ENCODE measurements at places on chromosomes 7 and 10. TPM values are rescaled to one million over a fixed set of nuclear protein-coding genes. Genes with fewer than 3 reads are reported as not detected.

Gene GRID1
- total RNA-seq: 8.0 TPM

Gene ETV1
- 0.52 TPM for total RNA-seq

Gene HSPA14
- 36.9 TPM for total RNA-seq

Gene GGCT
- 75.2 TPM for total RNA-seq

Gene ZPBP
- not detected for total RNA-seq

Gene MPP7
- total RNA-seq: 79.4 TPM

Gene CRPPA
- total RNA-seq: 7.9 TPM

Gene ANXA8L1
- total RNA-seq: 17.4 TPM

Gene TLX1
- 2.3 TPM for total RNA-seq

Gene HGF
- total RNA-seq: not detected

Gene MINDY4
- total RNA-seq: 2.1 TPM

Gene PLEKHS1
- not detected for total RNA-seq

DNA sequence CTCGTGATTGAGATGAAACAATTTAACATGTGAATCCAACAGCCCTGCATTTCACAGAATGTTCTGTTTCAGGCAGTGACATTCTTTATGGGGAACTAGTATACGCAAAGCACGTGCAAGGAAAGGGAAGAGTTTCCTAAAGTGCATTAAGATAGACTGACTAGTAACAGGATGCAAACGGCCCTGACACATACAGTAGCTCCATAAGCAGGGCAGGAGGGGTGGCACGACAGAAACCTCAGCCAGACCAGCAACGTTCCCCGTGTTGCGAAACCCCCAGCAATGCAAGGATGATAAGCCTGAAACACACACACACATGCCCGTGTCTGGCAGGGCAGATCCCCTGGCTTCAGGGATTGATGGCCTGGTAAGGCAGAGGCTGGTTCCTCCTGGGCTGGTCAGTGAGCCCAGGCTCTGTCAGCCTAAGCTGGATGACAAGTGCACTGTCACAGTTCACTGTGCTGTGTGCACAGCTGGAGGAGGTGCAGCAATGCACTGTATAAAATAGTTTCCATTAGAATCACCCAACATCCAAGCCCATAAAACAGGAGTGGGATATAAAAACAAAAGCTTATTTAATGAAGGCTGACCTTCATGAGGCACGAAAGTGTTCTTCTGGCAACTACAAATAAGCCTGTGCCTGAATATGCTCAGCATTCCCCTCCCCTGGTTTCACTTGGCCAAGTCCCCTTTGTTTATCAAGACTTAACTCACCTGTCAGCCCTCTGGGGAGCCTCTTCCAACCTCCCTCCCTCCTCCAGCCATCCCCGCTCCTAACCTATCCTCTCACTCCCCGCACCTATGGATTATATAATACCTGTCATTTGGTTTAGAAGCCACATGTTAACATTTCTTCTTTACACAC is 88.8 kb downstream of the GSAP start:
- H3K4me1 ChIP-seq: peaks cover 20% of the 10 kb centered on the region
- H3K4me3 ChIP-seq: no peak overlapping the region
- no peaks in the 10 kb centered on the region for H3K27me3 ChIP-seq
- peak; percentile 88 for DNase-seq

- H3K36me3 ChIP-seq: no peaks in the 10 kb centered on the region
- DNase-seq: no peak
- H3K4me1 ChIP-seq: no peaks in the 10 kb centered on the region
- H3K4me3 ChIP-seq: no peak overlapping the region
- H3K27ac ChIP-seq: no peak overlapping the region
Observed at GRCh38 chr10:71187600-71187999, 24.8 kb upstream of the UNC5B start.

GRCh38 chr10:126872768-126873167 is 32.5 kb upstream of the DOCK1 start:
- no peaks in the 10 kb centered on the region for H3K36me3 ChIP-seq
- H3K4me3 ChIP-seq: no peak overlapping the region
- H3K27ac ChIP-seq: no peak overlapping the region
- H3K27me3 ChIP-seq: no peaks in the 10 kb centered on the region
- H3K4me1 ChIP-seq: no peaks in the 10 kb centered on the region

- H3K4me1 ChIP-seq: no peaks in the 10 kb centered on the region
- no peak overlapping the region for H3K27ac ChIP-seq
- DNase-seq: peak; percentile 62
- no peaks in the 10 kb centered on the region for H3K27me3 ChIP-seq
Observed at GRCh38 chr10:97196223-97197029, 10.7 kb upstream of the SLIT1 start.

- no peak overlapping the region for H3K4me3 ChIP-seq
- H3K27me3 ChIP-seq: no peaks in the 10 kb centered on the region
- no peak for DNase-seq
- H3K36me3 ChIP-seq: no peaks in the 10 kb centered on the region
Observed at GRCh38 chr7:84704380-84704779, 482.5 kb downstream of the SEMA3D start.

- H3K36me3 ChIP-seq: peaks cover 2% of the 10 kb centered on the region
- no peak overlapping the region for H3K27ac ChIP-seq
- DNase-seq: no peak
- H3K4me3 ChIP-seq: no peak overlapping the region
- no peaks in the 10 kb centered on the region for H3K4me1 ChIP-seq
Observed at GRCh38 chr10:101789686-101790085, 6.4 kb upstream of the NPM3 start.

DNA sequence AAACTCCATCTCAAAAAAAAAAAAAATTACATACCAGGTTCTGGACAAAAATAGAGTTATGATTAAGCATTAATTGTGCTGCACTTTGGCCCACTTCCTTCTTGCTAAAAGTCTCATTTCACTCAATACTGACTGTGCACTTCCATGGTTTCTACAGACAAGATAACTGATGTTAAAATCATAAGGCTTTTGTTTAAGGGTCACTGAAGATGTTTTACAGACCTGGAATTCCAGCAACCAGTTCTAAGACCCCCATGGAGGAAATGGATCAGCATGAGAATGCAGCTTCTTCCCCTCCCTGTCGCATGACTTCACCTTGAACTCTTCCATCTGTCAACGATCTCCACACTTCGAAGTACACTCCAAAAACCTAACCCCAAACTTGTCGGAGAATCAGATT is 1191.8 kb upstream of the AUTS2 start:
- no peak overlapping the region for H3K27ac ChIP-seq
- H3K27me3 ChIP-seq: no peaks in the 10 kb centered on the region
- no peaks in the 10 kb centered on the region for H3K4me1 ChIP-seq

GRCh38 chr10:58275908-58276307 is 6.9 kb downstream of the CISD1 start:
- peaks cover 22% of the 10 kb centered on the region for H3K4me1 ChIP-seq
- H3K27me3 ChIP-seq: no peaks in the 10 kb centered on the region

DNA sequence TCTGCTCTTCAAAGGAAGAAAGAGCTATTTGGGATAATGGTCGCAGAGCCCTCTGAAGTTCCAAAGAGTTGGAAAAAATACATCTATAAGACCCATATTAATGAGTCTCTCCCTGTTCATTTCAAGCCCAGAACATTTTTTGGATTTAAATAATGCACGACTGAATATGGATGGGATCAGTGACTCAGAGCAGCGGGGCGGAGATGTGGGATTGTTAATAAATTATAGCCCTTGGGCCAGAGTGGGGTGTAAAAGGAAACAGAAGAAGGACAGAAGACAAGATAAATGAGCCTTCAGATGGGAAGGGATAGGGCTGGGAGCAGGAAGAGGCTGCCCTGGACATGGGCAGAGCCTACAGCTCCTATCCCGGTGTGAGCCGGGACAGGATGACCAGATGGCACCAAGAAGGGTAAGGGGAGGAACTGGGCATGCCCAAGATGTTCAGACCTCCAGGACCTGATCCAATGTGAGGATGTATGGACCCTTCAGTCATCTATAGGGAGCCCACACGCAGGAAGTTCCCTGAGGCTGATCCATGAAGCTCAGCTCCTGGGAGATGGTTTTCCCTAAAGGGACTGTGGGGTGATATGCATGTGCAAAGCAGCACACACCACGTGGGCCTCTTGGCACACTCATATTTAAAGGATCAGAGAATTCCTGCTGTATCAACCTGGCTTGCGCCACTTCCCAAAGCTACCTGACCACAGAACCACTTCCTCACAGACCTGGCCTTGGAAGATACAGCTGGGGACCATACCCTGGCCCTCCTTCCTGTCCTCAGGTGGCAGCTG is 96.1 kb upstream of the PLXNA4 start:
- H3K4me3 ChIP-seq: no peak overlapping the region
- no peak overlapping the region for H3K27ac ChIP-seq
- no peaks in the 10 kb centered on the region for H3K36me3 ChIP-seq
- DNase-seq: no peak
- no peaks in the 10 kb centered on the region for H3K27me3 ChIP-seq
- H3K4me1 ChIP-seq: no peaks in the 10 kb centered on the region

DNA sequence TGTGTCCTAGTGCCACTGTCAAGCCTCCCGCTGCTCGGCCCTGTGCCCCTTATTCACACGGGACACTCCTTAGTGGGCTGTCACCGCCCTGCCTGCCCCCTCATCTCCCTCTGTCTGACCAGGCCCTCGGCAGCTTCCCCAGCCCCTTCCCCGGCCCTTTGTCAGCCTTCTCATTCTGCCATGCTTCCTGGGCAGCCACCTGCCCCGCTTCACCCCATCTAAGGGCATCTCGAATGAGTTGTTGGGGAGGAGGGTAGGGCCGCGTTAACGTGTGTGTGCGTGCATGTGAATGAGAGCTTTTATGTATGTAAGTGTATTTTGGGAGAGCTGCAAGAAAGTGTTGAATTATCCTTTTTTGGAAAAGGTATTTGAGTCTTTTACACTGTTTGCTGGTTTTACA is 49.7 kb downstream of the GTF2I start:
- no peaks in the 10 kb centered on the region for H3K27me3 ChIP-seq
- no peak overlapping the region for H3K27ac ChIP-seq
- no peaks in the 10 kb centered on the region for H3K36me3 ChIP-seq
- H3K4me3 ChIP-seq: no peak overlapping the region
- DNase-seq: no peak

DNA sequence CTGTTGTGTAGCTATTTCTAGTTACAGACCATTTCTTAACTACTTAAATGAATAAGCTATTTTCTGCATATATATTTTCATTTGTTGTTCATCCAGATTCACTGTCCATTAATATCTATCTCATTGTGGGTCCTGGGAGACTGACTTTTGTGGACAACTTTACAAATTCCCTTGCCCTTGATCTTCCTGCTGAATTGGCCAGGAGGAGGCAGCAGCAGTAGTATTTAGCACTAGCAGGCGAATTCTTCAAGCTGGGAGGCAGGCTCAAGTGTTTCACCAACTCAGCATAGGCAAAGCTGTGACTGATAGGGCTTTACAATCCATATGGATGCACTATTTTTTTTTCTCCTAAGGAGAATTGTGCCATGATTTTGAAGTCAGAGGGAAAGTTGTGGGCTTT is 461.0 kb upstream of the NRG3 start:
- no peak overlapping the region for H3K4me3 ChIP-seq
- no peaks in the 10 kb centered on the region for H3K4me1 ChIP-seq
- H3K27me3 ChIP-seq: no peaks in the 10 kb centered on the region
- no peak overlapping the region for H3K27ac ChIP-seq
- DNase-seq: peak; percentile 35

- H3K4me1 ChIP-seq: peaks cover 24% of the 10 kb centered on the region
- no peak for DNase-seq
- no peak overlapping the region for H3K4me3 ChIP-seq
- no peaks in the 10 kb centered on the region for H3K36me3 ChIP-seq
Observed at GRCh38 chr7:129947701-129948100, 5.1 kb downstream of the UBE2H start.

- H3K4me1 ChIP-seq: peaks cover 13% of the 10 kb centered on the region
- H3K4me3 ChIP-seq: no peak overlapping the region
- H3K27me3 ChIP-seq: no peaks in the 10 kb centered on the region
- H3K36me3 ChIP-seq: no peaks in the 10 kb centered on the region
Observed at GRCh38 chr10:104049504-104050250, 36.0 kb downstream of the COL17A1 start.

- no peak overlapping the region for H3K27ac ChIP-seq
- no peaks in the 10 kb centered on the region for H3K27me3 ChIP-seq
- no peak for DNase-seq
- H3K4me1 ChIP-seq: peaks cover 1% of the 10 kb centered on the region
- H3K4me3 ChIP-seq: no peak overlapping the region
Observed at GRCh38 chr10:131760416-131761166, 140.2 kb upstream of the PPP2R2D start.

- peaks cover 2% of the 10 kb centered on the region for H3K36me3 ChIP-seq
- no peaks in the 10 kb centered on the region for H3K27me3 ChIP-seq
- H3K27ac ChIP-seq: peak within 1 kb of the TSS; percentile 93
- peaks cover 50% of the 10 kb centered on the region for H3K4me1 ChIP-seq
Observed at GRCh38 chr10:124744102-124745050, at the start of gene FAM53B. Gene FAM53B (minus strand): TSS chr10:124744378. CDS start chr10:124706713, 37,665 bp downstream.

- DNase-seq: no peak
- no peaks in the 10 kb centered on the region for H3K27me3 ChIP-seq
- H3K27ac ChIP-seq: no peak overlapping the region
- H3K36me3 ChIP-seq: no peaks in the 10 kb centered on the region
- H3K4me3 ChIP-seq: no peak overlapping the region
- peaks cover 8% of the 10 kb centered on the region for H3K4me1 ChIP-seq
Observed at GRCh38 chr10:25018703-25019102, 2.3 kb downstream of the THNSL1 start.

GRCh38 chr7:140562926-140563481 is 77.6 kb downstream of the DENND2A start:
- no peaks in the 10 kb centered on the region for H3K27me3 ChIP-seq
- DNase-seq: no peak
- H3K36me3 ChIP-seq: no peaks in the 10 kb centered on the region
- no peak overlapping the region for H3K27ac ChIP-seq
- H3K4me3 ChIP-seq: no peak overlapping the region

DNA sequence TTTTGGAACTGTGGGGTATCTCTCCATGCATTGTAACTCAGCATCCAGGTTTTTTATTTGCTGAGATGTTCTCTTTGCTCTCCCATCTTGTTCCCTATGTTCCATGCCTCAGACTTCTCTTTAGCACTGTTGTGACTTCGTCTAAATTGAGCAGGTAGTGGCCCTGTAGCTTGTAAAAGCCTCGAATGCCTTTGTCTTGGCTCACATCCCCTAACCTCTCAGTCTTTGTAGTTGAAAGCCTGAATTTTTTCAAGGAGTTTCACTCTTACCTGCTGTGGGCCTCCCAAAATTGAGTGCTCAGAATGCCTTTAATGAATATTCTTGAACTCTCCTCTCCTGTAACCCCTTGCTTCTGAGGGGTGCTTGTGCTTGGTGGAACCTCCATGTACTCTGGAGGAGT is 1137.3 kb downstream of the REEP3 start:
- H3K27me3 ChIP-seq: no peaks in the 10 kb centered on the region
- no peaks in the 10 kb centered on the region for H3K4me1 ChIP-seq
- DNase-seq: no peak
- no peaks in the 10 kb centered on the region for H3K36me3 ChIP-seq
- H3K27ac ChIP-seq: no peak overlapping the region

- no peaks in the 10 kb centered on the region for H3K27me3 ChIP-seq
- DNase-seq: no peak
- peaks cover 52% of the 10 kb centered on the region for H3K4me1 ChIP-seq
- H3K27ac ChIP-seq: peak overlapping the region; percentile 45
Observed at GRCh38 chr10:71333129-71333887, 14.2 kb downstream of the SLC29A3 start.

DNA sequence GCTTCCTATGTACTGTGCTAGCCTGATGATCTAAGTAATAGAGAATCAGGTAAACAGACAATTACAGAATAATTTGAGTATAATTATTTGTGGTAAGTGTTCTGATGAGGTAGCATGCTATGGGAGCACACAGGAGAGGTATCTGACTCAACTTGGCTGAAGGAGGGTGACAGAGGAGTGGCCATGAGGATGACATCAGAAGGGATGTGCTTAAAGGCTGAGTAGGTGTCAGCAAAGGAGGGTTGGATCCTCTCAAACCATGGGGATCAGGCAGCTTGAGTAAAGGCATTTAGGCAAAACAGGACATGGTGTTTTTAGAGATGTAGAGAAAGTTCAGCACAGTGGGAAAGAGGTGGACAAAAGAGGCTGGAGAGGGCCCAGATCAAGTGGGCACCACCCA is 29.0 kb downstream of the KLHDC10 start:
- H3K27me3 ChIP-seq: no peaks in the 10 kb centered on the region
- H3K36me3 ChIP-seq: no peaks in the 10 kb centered on the region
- H3K4me3 ChIP-seq: no peak overlapping the region
- H3K4me1 ChIP-seq: no peaks in the 10 kb centered on the region
- H3K27ac ChIP-seq: no peak overlapping the region

Data from Caco-2 (cell line).